Activated T-helper 1 cell treated with Interleukin-2 at 50 U/mL for 16 hours (primary cell): ENCODE measurements at places on chromosomes 5 and 9.
A peak's percentile ranks its signal among the peaks of the same experiment; 100 is the strongest.

GRCh38 chr9:93390953-93391515, 60.5 kb upstream of the FAM120A start:
- DNase-seq = no peak

GRCh38 chr9:133715866-133716563, 22.1 kb downstream of the SARDH start:
- no peak for DNase-seq

GRCh38 chr5:122175091-122175490, 45.7 kb downstream of the ZNF474 start:
- DNase-seq = no peak

DNA sequence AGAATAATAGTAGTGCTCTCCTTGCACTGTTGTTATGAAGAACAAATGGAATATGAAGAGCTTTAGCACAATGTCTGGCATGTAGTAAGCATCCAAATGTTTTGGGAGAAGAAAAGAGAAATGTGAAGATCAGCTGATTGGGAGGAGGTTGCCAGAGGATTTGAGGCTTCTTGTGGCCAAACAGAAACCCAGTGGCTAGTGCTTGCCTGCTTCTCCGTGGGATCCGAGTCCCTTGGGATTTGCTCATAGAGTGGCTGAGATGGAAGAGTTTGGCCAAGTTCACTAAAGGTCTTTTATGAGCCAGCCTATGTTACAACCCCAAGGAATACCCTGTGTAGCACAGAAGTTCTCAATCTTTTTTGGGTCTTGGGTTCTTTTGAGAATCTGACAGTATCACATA, 86.0 kb downstream of the ANGPTL2 start:
- DNase-seq = no peak

- DNase-seq = no peak
These were observed 57.6 kb upstream of the RASA1 start for GRCh38 chr5:87210076-87210475.

DNA sequence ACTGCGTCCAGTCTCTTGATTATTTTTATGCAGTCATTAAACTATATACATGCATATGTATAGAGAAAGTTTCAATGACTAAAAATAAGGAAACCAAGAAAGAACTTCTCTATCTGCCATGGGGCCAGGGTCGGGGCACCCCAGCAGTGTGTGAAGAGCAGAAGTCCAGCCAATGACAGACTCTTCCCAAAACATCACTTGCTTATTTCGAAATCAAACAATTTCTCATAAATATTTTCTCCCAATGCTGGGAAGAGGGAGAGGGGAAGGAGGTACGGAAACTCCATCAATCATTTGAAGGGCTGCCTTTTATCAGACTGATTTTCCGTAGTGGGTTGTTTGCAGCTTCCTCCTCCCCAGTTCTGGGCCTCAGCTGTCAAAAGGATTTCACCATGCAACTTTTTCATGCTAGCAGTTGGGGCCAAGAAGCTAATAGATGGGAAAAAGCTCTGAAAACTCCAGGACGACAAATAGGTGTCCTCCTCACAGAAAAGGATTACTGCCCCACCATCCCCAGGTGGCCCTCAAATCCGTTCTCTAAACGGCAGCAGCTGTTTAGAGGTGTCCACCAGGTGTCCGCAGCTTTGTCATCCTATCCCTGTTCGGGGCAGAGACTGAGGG, 617 bp upstream of the FPGS start:
- no peak for DNase-seq

DNA sequence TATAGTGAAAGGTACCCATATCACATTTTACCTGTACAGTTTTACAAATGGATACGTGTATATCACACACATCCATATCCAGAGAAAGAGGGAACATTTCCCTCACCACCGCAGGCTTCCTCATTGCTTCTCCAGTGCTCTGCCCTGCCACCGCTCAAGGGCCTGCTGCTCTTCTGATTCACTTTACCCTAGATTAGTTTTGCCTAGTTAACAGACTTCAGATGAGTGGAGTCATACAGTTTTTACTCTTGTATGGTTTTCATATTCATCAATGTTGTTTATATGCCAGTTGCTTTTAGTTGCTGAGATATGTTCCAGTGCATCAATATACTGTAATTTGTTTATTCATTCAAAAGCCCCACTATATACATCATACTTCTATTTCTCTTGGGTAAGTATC, 53.9 kb upstream of the POMT1 start:
- no peak for DNase-seq

- DNase-seq = no peak
These were observed 28.0 kb upstream of the DMRT3 start for GRCh38 chr9:948497-948896.

DNA sequence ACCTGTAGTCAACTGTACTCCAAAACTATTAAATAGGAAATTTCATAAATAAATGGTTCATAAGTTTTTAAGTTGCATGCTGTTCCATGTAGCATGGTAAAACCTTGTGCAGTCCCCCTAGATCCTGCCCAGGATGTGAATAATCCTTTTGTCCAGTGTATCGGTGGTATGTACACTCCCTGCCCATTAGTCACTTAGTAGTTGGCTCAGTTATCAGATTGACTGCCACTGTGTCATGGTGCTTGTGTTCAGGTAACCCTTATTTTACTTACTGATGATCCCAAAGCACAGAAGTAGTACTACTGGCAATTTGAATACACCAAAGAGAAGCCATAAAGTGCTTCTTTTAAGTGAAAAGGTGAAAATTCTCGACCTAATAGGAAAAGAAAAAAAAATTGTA, 134.2 kb downstream of the RNF180 start:
- DNase-seq = no peak

- no peak for DNase-seq
These were observed 9.4 kb downstream of the DOCK8 start for GRCh38 chr9:224026-224425.

- DNase-seq = no peak
These were observed 113.8 kb downstream of the GADD45G start for GRCh38 chr9:89718651-89719050.

- no peak for DNase-seq
These were observed 123.0 kb downstream of the ADAMTSL1 start for GRCh38 chr9:18596920-18597319.

DNA sequence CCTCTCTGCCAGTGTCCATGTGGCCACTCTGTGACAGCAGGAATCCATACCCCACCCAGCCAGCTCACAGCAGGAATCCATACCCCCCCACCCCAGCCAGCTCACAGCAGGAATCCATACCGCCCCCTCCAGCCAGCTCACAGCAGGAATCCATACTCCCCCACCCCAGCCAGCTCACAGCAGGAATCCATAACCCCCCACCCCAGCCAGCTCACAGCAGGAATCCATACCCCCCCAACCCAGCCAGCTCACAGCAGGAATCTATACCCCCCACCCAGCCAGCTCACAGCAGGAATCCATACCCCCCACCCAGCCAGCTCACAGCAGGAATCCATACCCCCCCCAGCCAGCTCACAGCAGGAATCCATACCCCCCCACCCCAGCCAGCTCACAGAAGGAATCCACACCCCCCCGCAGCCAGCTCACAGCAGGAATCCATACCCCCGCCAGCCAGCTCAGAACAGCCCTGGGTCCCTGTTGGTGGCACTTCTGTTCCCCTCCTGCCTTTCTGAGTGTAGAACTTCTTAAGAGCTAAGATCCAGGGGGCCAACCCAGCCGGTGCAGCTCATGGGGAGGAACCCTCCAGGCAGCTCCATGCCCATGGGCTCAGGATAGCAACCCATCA, 8.4 kb upstream of the RXRA start:
- DNase-seq = no peak

DNA sequence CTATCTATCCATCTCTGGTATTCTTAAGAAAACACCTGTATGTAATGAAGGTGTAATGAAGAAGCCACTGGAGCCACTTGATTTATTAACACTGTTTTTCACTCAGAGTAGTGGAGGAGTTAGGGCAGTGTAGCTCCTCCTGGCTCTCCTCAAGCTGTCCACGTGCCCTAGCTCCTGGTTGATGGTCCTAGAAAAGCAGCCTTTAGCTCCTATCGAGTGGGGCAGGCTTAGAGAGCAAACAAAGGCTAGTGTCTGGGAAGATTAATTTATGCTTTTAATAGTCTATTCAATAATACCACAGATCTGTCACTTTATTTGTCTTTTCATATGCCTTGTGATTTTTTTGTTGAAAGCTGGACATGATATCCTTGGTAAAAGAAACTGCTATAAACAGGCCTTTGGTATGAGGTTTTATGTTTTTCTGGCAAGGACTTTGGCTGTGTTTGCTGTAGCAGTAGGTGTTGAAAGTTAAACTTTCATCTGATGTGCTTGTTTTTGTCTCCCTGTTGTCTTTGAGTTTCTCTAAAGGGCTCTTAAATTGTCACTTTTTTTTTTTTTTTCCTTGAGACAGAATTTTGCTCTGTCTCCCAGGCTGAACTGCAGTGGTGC, 141.1 kb downstream of the GCNT1 start:
- DNase-seq = no peak

GRCh38 chr9:136348691-136349090, 14.9 kb downstream of the DNLZ start:
- DNase-seq = no peak

GRCh38 chr5:30103052-30103451, 1090.4 kb upstream of the CDH6 start:
- no peak for DNase-seq

GRCh38 chr5:171102877-171103610, 206.0 kb upstream of the TLX3 start:
- DNase-seq = no peak

GRCh38 chr5:181246276-181247049, 2.8 kb upstream of the RACK1 start:
- peak; percentile 59 for DNase-seq

DNA sequence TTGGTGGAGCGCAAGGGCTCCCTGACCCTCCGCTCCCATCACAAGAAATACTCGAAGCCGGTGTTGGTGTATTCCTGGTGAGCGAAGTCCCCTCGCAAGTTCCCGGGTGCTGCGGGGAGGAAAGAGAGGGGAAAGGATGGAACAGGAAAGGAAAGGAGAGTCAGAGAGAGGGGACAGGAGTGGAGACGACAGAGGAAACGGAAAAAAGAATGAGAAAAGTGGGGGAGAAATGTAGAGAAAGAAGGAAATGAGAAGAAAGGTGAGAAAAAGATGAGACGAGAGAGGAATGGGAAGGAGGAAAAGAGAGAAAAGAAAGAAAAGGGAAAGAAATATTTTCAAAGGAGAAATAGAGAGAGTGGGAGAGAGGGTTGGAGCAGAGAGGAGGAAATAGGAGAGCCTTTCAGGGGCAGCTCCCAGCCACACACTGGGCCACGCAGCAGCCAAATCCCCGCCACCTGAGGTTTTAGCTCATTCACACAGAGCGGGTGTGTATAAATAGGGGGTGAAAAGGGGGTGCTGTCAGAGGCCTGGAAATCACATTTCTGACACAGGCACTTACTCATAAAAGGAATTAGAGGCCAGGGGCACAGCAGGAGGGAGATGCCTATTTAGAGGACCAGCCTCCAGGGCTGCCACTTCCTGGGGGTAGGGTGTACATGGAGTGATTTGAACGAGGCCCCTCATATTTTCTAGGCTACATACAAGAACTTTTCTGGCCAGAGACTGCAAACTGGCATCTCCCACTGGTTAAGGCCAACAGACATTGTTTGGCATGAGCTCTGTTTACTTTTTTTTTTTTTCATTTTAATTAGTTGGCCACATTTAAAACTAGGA, 555 bp downstream of the CFAP95 start:
- DNase-seq = no peak
